ENCODE measurements at places on chromosomes 12 and 14.

- DNase-seq: no peak
Observed at GRCh38 chr14:40139657-40140056, 707.4 kb upstream of the FBXO33 start.

- no peak for DNase-seq
Observed at GRCh38 chr14:69876221-69876847, 2.9 kb upstream of the SMOC1 start.

DNA sequence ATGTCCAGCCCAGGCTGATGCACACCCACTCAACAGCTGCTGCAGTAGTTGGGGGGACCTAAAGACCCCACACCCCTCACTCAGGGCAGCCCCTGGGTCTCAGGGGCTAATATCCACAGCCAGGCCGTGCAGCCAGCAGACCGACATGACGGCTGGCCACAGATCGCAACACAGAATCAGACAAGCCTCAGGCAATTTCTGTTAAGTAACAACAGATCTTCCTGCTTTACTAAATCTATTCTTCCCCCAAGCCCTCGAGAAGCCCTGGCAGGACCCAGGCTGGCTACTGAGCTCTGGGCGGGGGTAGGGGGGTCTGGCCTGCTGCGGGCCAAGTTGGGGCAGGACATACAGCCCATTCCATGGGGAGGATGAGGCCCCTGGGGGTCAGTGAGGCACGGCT, 28.0 kb upstream of the NUDT14 start:
- DNase-seq: no peak

DNA sequence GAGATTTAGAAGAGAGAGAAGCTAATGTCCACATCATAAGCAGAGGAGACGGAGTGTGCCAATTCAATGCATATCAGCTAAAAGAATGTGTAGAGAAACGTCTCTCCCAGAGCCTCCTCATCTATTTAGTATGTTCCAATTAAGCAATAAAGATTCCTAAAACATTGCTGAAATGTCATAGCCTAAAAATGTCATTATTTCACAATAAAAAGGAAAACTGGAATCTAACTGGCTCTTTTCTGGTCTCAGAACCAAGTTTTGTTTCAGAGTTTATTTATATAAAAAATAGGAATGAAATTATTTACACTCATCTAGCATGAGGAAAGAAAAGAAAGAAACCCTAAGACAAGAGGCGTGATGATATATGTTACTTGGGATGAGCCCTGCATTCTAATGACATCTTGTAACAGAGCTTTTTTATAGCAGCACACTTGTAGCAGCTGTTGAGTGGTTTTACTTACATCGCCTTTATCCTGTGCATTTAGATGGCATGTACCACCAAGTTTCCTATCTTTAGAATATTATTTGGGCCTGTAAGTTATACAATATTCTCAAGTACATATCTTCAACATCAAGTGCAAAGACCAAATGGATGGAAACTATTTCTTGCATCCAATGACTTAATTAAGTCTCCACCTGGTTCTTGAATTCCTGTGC, 266.3 kb upstream of the PRKD1 start:
- DNase-seq: no peak

DNA sequence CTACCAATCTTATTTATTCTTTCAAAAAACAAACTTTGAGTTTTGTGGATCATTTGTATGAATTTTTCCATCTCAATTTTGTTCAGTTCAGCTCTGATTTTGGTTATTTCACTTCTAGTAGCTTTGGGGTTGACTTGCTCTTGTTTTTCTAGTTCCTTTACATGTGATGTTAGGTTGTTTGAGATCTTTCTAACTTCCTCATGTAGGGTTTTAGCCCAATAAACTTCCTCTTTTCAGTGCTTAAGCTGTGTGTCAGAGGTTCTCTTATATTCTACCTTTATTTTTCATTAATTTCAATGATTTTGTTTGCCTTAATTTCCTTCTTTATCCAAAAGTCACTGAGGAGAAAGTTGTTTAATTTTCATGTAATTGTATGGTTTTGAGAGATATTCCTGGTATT, 860.4 kb upstream of the FBXO33 start:
- no peak for DNase-seq

DNA sequence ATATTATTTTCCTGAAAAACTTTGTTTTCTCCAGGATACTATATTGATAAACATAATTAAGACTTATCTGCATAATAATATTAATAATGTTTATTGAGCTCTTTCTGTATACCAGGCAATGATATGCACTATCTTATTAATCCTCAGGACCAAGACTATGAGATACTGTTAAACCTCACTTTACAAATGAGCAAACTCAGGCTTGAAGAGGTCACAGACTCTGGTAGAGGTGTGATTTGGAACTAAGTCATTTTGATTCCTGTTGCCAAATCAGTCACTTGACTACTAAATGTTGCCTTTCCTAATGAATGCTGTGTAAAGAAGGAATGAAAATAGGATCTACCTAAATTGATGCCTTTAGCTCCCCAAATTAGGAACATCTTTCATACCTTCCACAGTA, 7.3 kb downstream of the SLC39A9 start:
- DNase-seq: no peak

DNA sequence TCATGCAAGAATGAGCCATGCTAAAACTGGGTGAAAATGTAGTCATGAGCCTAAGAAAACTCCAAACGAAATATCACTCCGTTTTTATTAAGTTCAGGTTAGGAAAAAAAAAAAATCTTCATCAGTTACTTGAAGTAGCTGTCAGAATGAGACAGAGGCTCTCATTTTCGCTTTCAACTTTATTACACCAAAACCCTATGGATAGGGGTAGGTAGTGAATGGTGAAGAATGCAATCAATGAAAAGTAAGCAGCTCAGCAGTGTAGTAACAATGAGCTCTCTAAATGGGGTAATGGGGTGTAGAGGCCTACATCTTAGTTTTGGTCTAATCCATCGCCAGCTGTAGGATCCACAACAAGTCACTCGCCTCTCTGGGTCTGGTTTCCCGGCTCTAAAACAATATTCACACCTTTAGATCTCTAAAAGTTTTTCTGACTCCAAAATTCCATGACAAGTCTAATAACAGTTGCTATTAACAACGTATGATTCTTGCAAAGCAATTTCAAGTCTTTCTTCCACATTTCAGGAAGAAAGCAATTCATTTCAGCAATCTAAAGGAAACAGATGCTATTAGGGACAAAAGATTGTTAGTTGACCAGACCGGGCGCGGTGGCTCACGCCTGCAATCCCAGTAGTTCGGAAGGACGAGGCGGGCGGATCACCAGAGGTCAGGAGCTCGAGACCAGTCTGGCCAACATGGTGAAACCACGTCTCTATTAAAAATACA, 1.7 kb downstream of the BTBD7 start:
- no peak for DNase-seq

GRCh38 chr14:76933515-76933914, 95.0 kb downstream of the IRF2BPL start:
- no peak for DNase-seq

GRCh38 chr12:100995771-100996170, 201.2 kb downstream of the ANO4 start:
- DNase-seq: no peak

DNA sequence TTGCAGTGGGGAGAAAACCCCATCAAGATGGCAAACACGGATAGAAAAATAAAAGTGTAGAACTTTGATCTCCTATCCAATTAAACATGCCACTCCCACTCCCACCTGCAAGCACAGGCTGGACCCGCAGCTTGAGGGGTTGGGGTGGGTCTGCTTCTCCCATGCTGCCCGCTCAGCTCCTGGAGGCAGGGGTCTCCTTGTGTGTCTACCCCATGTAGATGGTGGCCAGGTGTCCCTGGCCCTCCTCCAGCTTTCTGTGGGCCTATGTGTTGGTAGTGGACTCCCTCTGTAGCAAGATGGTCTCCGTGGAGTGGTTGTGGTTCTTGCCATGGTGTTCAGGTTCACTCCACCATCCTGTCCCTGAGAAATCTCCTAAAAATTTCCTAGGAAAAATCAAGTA, 23.5 kb upstream of the FGF23 start:
- DNase-seq: no peak

DNA sequence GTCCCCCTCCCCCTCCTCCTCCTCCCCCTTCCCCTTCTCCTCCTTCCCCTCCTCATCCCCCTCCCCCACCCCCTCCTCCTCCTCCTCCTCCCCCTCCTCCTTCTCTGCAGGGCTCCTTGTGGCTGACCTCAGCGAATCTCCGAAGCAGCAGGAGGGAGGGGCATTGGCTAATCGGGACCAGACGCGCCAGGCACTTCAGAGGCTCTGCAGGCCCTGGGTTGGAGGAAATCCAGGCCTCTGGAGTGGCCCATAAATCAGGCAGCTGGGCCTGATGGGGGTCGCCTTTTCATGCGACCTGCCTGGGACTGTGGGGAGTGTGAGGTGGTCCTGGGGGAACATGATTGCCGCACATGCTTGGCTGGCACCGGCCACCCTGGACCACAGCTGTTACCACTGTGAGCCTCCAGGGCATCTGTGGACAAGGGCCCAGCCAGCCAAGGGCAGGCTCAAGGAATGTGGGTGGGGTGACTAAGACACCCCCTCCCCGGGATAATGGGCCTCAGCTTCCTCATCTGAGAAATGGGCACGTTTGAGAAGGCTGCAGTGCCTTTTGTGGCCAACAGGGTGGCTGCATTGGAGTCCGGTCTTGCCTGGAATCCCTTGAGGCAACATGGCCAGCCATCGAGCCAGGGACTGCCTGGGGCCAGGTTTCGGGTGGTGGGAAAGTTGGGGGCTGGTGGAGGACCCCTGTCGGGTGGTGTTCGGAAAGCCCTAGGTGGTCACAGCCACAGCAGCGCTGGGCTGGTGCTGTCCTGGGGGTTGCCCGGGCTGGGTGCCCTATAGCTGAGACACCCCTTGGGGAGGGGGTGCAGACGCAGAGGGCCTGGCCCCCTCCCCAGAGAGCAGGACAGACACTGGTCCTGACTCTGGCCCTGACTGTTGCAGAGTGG, 12.0 kb downstream of the KIF26A start:
- DNase-seq: peak; percentile 99

Data from NCI-H524 (cell line).